ENCODE measurements at places on chromosomes 1 and 21.

GRCh38 chr1:244603498-244603897 is 49.4 kb upstream of the DESI2 start:
- DNase-seq, result no peak

DNA sequence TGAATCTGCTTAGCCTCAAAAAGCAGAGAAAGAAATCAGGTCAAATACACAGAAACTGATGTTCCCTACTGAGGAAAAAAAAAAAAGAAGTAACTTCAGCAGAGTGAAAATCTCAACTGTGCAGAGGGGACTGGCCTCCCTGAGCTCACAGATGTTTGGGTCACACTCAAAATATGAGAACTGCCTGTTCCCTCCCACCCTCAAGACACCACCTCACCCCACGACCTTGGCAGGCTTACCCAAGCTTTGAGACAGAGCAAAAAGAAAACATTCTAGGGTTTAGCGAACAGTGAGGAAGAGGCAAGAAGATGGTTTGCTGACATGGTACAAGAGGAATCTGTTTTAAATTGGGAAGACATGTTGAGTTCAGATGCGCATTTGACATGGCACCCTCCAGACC is 48.8 kb downstream of the NID1 start:
- no peak for DNase-seq

- no peak for DNase-seq
These were observed 155.7 kb downstream of the TM2D1 start for GRCh38 chr1:61569303-61569621.

DNA sequence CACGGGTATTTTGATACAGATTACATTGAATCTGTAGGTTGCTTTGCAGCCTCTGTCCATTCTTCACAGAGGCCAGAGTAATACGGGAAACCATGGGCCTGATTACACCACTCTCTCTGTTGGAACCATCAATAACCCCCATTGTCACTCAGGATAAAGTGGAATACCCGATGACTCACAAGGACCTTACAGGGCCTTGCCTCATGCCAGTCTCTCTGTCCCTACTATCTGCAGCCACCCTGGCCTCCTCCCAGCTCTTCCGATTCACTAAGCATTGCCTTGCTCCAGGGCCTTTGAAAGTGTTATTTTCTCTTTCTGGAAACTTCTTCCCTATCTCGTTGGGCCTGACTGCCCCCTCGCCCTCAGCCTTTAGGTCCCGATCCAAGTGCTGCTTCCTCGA is 61.7 kb downstream of the HMGB4 start:
- no peak for DNase-seq

DNA sequence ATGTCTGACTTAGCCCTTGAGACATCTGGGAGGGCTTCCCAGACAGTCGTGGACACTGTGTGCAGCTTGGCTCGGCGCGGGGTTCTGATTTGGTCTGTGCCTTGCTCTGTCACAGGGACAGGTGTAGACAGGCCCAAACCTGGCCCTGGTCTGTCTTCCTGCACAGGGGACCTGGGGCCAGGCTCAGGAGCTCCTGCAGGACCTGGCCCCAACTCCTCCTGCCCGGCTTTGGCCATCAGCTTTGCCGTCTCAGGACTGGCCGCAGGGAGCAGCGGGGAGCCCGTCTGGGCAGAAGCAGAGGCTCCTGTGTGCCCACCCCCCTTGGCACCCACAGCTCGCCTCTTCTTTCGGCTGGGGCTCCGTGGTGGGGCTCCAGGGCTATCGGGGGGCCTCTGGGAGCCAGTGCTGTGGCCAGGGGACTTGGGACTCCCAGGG is 1.7 kb downstream of the PERM1 start:
- no peak for DNase-seq

GRCh38 chr1:6584126-6585080 is 4.6 kb downstream of the ZBTB48 start:
- DNase-seq, result no peak

DNA sequence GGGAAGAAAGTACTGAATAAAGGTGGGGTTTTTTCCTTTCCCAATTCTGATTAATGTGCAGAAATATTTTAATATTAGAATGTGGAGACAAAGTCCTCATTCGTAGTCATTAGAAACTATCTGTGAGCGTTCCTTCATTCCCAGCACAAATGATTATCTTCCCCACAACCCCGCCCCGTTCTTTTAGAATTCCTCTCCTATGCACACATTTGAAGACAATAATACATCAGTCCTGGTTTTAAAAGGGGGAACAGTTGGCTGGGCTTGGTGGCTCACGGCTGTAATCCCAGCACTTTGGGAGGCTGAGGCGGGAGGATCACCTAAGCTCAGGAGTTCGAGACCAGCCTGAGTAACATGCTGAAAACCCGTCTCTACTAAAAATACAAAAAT is 876 bp downstream of the ALDH9A1 start:
- no peak for DNase-seq

GRCh38 chr1:174337000-174337681 is 110.6 kb upstream of the GPR52 start:
- no peak for DNase-seq

- DNase-seq, result no peak
These were observed 59.9 kb downstream of the TOR3A start for GRCh38 chr1:179141592-179142251.

- DNase-seq, result no peak
These were observed 62.5 kb upstream of the ATF3 start for GRCh38 chr1:212545941-212546635.

DNA sequence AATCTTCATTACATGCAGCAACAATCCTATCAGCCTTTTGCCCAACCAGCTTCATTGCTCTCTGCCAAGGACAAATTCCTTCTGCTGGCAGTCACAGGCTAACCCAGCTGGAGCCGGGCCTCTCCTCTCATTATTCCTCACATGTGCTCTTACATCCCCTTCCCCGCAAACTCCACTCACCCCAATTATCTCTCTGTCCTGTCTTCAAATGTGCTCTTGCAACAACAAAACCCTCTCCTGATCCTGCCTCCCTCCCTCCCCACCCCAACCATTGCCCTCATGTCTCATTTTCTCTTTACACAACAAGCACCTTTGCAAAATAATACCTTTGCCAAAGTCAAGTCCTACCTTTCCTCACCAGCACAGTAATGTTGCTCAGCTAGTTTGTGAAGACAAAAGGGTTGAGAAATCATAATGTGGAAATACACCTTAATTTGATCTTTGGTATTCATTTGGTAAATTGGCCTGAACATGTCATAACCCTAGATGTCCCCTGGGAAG is 36.0 kb upstream of the DHCR24 start:
- DNase-seq, result no peak

GRCh38 chr21:17003763-17004373 is 509.0 kb upstream of the CXADR start:
- no peak for DNase-seq

GRCh38 chr21:29365661-29366265 is 67.0 kb downstream of the BACH1 start:
- no peak for DNase-seq

- DNase-seq, result no peak
These were observed 13.6 kb downstream of the GABRD start for GRCh38 chr1:2032737-2033136.

GRCh38 chr1:107920561-107920960 is 44.4 kb downstream of the VAV3 start:
- no peak for DNase-seq

GRCh38 chr1:218383051-218383450 is 37.9 kb downstream of the TGFB2 start:
- DNase-seq, result no peak

GRCh38 chr1:20574686-20575540 is 14.0 kb upstream of the CDA start:
- peak; percentile 24 for DNase-seq

GRCh38 chr1:158005224-158005623 is 11.8 kb downstream of the KIRREL1 start:
- DNase-seq, result no peak

DNA sequence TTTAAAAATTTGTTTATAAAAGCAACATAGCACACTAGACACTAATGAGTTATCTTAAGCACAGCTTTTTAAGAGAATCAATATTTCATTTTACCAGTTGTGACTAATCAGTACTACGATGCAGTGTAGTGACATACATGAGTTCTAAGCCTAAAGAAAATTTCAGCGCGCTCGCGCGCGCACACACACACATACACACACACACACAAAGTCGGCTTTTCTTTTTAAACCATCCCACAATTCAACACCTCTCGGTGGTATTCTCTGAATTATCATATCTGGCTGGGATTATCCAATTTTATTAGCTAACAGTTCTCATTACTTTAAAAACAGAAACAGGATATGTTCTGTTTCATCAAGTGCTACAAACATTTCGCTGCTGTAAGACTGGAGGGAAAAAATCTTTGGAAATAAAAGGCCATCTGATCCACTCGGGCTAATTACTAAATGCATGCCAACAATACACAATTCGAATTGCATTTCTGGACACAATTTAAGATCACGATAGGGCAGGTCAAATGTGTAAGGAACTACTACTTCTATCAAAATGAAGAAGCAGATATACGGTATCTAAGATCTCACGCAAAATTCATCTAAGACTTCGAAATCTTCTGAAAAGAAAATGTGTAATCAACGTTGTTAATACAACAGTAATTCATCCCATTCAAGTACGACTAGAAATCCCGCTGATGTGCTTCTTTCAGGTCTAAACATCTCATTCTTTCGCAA is 1.2 kb downstream of the TUT4 start:
- DNase-seq, result peak; percentile 9

- no peak for DNase-seq
These were observed 24.6 kb upstream of the TRAPPC10 start for GRCh38 chr21:43987509-43987908.

GRCh38 chr1:11869104-11869503 is 10.4 kb upstream of the NPPB start:
- no peak for DNase-seq

GRCh38 chr1:154846565-154847442 is 23.3 kb downstream of the KCNN3 start:
- DNase-seq, result no peak

- DNase-seq, result no peak
These were observed 138.7 kb upstream of the ZNF644 start for GRCh38 chr1:91160363-91161075.

DNA sequence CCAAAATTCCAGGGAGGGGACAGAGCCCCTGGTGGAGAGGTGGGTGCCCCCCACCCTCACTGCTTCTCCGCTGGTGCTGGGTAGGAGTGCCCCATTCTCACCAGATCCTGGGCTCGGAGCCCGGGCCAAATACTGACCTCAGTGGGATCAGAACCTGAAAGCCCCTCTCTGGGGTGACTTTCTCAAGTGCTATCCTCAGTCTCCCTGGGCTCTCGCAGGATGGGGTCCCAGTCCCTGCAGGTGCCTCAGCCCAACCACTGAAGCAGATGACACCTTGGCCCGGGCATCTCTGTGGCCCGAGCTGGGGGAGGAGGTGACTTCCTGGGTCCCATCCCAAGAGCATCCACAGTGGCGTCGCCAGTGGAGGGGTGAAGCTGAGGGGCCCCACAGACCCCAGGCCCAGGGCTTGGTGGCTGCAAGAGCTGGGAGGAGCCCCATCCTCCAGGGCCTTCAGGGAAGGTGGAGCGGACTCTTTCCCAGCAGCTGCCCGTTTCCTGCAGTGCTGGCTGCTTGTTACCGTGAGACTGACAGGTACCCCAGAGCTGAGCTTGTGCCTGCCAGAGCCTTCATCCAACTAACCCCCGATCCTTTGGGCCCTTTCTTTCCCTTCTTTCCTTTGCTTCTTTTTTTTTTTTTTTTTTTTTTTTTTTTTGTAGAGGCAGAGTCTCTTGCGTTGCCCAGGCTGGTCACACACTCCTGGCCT is 3.9 kb upstream of the FNDC10 start:
- DNase-seq, result no peak

DNA sequence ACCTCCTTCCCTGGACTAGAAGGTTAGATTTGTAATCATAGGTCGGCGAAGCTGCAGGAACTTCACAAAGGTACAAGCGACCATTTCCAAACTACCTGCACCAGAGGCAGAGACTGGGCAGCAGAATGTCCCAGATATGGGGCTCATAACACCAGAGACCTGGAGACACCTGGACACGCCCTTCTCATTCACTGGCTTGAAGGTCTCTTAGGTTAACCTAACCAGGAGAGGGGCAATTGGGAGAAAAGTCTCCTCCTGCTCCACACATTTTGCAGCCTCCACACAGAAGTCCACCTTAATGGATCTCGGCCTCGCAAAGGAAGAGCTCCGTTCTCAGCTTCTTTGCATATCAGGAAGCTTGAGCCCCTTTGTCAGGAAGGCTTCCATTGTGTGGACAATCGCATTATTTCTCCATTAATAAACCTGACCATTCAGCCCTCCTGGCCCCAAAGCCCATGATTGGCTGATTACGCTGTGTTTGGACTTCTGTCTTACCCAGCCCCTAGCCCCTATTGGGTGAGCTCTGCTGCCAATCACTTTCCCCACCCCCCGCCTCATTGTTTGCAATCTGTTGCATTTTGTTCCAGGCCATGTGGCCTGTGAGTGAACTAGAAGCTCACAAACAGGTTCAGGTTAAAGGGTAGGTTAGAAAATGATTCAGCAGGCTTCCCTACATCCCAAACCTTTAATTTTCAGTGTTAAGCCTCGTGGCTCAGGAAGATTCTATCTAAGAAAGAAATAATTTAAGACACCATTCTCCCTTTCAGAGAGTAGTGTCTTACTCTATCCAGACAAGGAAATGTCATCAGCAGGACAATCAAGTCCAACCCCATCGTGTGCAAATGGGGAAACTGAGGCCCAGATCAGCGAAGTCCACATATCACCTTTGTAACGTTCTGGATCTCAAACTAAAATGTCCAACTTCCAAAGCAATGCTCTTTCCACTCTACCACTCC is 2.8 kb downstream of the MYCL start:
- DNase-seq, result no peak

DNA sequence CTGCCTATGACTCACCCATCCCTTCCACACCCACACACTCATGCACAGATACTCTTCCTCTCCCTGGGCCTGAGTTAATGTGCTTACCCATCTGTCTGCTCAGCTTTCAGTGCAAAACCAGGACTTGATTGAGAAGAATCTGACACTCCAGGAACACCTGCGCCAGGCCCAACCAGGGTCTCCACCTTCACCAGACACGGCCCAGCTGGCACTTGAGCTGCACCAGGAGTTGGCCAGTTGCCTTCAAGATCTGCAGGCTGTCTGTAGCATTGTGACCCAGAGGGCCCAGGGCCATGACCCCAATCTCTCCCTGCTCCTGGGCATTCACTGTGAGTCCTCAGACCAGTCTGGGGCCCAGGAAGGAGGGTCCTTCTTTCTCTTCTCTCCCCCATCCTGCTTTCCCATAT is 3.5 kb upstream of the SH3BGRL3 start:
- no peak for DNase-seq

GRCh38 chr1:38003261-38004250 is 1.8 kb downstream of the FHL3 start:
- DNase-seq, result no peak

GRCh38 chr1:113905435-113905861 is 322 bp downstream of the DCLRE1B start:
- DNase-seq, result no peak

DNA sequence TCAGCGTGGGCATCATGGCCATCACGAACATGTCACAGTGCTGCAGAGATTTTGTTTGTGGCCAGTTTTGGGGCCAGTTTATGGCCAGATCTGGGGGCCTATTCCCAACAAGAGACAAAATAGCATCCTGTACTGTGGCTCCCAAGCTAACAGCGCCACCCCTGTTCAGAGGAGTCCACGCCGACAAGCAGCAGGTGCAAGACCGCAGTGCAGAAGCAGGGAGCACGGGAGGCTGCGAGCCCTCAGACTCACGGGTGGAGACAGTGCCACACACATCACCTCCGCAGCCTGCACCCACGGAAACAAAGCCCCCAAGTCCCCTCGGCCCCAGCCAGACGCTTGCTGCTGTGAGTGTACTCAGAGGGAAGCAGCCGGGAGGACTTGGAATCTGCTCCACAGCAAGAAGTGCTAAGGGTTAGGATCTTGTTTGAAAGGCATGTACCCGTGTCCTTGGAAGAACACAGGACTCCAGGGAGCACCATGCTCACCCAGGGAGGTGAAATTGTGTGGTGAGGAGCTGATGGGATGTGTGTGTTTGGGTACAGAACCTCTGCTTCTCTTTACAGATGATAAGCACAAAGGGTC is 7.1 kb downstream of the TCP10L start:
- no peak for DNase-seq

Data from activated T-helper 9 cell treated with anti-CD3 and anti-CD28 coated beads, Interleukin-2, amount 50 U/mL, for 16 hours (primary cell).